ENCODE measurements at places on chromosomes 1 and 21.

DNA sequence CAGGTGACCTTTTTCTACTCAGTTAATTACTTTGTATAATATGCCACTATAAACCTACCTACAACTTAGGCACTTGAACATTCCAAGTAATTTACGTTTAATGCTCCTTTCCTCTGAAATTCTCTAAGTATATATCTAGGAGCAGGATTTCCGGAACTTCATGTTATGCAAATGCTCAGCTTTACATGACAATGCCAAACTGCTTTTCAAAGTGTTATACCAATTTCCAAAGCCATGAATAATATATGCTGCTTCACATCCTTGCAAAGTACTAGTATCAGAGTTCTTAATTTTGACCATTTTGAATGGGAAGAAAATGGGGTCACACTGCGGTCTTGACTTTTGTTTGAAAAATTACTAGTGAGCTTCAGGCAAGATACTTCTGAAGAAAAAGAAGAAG is 5.8 kb upstream of the XCL1 start:
- DNase-seq: no peak

DNA sequence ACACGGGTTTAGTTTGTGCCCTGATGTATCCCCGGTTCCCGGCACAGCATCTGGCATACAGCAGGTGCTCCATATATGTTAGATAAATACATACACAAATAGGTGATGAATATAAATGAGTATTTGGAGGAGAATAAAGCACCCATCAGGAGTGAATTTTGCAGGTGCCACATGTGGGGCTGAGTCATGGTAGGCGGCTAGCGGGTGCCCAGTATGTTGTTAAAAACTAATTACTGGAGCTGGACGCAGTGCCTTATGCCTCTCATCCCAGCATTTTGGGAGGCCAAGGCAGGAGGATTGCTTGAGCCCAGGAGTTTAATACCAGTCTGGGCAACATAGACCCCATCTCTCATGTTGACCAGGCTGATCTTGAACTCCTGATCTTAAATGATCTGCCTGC is 16.7 kb upstream of the WASF2 start:
- no peak for DNase-seq

DNA sequence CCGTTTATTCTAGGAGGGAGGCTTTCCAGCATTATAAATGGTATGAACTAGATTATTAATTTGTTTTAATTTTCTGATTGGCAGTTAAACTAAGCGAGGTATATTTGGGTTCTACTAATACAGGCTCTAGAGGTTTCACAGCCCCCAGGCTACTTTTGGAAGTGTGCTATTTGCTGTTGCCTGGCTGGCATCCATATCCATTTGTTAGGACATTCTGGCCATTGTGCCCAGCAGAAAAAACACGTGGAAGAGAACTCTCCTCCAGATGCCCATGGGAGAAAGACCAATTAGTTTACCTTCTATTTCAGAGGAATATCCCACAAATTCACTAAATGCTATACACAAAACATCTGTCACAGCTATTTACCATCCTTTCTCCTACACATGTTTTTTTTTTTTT is 29.3 kb downstream of the MACO1 start:
- DNase-seq: no peak

DNA sequence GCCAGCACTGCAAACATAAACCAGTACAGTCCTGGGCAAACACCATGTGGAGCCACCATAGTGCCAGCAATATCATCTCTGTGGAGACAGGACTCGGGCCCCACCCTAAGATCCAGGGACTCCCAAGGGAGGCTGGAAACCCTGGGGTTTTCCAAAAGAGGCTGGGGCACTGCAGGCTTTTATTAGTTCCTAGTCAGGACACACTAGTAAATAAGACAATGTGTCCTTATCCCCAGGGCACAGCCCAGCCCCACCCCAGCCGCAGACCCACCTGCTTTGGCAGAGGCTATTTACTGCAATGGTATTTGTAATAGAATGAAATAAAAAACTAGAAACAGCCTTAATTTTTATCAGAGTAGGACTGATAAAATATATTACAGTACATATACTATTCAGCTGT is 486 bp upstream of the GJB3 start:
- no peak for DNase-seq

GRCh38 chr1:51301844-51302162 is 28.6 kb downstream of the TTC39A start:
- no peak for DNase-seq

GRCh38 chr1:9129266-9130041 is 552 bp upstream of the GPR157 start:
- DNase-seq: peak; percentile 63

- no peak for DNase-seq
Measured at GRCh38 chr1:192261476-192261875, 55.3 kb upstream of the RGS21 start.

DNA sequence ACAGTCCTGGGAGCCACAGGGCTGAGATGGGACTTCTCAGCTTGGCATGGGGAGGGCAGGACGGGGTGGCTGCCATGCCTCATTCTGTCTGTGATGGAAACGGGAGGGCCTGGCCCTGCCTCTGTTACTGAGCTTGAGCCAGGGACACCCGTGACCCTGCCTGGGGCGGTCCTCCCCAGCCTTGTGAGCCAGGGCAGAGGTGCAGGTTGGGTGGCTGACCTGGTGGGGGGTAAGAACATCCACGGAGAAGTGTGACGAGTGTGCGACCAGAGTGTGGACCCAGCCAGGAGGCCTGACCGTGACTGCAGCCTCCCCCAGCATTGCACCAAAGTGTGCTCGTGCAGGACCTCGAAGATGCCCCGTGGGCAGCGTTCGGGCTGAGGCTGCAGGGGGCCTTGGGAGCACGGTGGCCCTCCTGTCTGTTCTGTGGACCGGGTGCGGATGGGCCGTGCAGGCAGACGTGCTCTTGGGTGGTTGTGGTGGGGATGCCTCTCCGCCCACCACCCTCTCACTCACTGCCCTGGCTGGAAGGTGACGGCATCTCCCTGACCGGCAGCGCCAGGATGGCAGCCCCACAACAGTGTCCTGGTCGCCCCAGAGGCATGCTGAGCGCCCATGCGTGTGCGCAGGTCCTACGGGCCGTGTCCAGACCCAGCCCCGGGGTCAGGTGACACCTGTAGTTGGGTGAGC is 45.4 kb downstream of the SKI start:
- no peak for DNase-seq

DNA sequence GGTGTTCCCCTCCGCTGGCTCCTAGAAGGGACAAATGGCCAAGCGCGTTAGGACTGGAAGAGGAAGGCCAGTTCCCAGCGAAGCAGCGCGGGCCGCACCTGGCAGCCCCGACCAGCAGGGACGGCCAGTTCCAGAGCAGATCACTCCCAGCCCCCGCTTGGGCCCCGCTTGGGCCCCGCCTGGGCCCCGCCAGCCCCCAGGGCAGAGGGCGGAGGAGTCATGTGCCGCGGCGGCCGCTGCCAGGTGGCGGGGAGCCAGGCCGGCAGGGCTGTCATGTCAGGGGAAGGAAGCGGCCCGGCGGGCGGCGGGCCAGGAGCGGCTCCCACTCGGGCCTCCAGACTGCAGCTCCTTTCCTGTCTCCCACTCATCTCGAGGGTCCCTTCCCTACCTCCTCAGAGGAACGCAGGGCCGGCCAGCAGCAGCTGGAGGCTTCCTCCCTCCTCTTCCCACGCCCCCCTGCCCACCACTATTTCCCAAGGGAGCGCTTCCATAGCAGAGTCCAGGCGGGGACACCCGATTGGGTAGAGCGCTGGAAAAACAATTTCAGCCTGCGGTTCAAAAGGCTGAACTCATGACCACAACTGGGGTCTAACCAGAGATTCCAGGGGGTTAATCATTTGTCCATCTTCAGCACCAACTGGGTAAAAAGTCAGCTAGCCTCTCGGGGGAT is 16.5 kb downstream of the ZNF697 start:
- DNase-seq: peak; percentile 85

DNA sequence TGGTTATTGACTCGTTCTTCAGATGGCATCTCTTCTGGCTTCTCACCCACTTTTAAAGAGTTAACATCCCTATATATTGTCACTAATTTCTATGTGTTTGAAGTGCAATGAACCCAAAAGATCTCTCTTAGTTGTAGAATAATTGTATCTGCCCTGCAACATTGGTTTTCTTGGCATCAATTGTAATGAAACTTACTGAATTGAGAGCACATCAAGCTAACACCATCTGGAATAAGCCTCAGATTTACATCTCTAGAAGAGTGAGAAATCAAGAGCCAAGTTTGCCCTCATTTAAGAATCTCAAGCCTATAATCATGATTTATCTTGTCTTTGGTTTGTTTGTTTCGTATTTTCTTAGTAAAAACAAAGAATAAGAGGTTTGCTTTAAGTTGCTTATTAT is 372.6 kb upstream of the LRRC7 start:
- DNase-seq: no peak

DNA sequence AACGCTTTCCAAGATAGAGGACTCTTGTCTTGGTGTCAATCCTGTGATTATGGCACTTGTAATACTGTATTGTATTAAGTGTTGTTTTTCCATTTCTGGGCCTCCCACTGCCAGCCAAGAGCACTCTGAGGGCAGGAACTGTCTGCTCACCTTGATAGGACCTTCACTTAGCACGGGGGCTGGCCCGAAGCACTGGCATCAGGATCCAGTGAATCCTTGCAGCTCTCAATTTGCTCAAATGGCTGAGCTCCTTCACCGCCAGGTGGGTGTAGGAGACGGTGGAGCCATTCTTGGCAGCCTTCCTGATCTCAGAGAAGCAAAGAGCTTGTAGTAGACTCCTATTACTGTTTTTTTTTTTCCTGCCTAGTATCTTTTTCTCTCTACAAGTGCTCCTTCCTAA is 17.7 kb downstream of the MECR start:
- DNase-seq: no peak

DNA sequence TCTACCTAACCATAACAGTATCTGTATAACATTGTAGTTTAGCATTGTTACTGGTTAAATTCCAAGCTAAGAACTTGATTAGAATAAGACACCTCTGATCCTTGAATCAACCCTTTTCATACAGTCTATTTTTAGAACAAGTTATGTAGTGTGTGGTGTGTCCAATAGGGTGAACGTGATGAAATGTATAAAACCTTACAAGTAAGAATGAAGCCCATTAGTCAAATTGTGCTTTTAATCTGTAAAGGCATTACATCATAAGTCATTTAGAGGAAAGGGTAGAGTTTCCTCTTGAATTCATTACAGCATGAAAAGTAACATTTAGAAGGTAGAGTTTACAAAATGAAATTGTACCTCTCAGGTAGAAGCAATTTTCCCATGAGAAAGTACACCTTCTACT is 479.2 kb downstream of the LTN1 start:
- DNase-seq: no peak

DNA sequence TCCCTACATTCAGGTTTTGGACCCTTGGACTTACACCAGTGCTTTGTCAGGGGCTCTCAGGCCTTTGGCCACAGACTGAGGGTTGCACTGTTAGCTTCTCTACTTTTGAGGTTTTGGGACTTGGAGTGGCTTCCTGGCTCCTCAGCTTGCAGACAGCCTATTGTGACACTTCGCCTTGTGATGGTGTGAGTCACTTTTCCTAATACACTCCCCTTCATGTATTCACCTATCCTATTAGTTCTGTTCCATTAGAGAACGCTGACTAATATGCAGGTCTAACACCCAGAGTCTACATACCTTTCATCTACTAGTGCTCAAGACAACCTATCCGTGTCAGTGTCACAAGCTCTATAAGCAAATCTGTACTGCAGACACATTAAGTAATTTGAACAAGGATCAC is 605.3 kb downstream of the KCNT2 start:
- DNase-seq: peak; percentile 1

DNA sequence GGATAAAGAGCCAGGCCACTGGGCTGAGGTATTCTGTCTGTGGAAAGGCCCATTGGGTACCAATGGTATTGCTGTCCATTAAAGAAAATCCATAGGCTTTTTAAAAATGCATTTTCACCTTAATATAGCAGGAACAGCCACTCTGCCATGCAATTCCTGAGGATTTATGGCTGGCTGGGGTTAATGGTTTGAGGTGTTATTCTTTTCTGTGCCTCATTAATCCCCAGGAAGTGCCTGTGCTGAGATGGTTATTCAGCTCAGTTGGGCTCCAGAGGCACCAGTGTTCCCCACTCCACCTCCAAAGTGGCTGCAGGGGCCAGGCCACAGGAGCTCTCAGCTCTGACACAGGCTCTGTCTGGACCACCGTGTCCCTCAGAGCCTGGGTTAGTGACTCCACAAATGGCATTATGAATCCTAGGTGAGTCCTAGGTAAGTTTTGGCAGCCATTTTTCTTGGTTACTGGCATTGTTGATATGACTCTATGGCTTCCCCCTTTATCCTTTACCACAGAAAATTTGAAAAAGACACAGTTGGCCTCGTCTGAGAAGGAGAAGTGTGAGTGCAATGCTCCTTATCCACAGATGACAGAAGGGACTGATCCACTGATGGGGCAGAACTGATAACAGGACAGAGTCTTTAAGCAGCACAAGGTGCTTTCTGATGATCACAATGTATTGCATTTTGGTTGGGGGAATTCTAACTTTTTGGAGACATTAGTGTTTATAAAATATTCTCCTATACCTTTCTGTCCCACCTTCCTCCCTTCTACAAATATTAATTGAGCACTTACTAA is 2.2 kb upstream of the PAPPA2 start:
- no peak for DNase-seq

DNA sequence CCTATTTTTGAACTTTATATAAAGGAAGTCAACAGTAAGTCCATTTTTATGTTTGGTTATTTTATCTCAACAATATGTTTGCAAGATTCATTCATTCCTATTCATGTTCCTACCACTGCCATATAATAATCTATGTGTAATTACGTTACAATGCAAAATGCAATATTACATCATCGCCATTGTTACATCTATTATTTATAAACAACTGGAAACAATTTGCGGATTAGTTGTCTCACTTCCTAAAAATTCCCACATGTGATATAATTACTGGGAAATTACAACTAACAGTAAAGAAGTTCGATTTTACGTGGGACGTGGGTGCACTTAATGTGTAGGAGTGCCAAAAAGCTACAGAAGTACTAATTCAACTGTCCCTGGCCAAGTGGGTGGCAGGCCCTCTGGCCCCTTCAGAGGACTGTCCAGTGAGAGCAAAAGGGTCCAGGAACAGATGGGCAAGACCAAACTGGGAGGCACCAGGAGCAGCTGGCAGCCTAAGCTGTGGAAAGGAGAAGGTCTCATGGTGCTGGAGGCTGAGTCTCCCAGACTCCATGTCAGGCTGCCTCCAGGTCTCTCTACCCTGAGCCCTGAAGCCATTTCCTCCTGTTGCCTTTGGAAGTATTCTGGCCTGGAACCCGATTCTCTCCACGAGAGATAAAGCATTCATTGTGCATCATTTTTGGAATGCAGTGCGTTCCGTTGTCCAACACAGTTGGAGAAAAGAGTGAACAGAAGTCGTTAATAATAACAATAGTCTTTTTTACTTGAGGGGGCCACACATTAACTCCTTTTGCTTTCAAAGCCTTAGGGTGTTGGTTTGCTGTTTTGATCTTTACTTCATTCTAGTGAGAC is 42.9 kb downstream of the TNNT2 start:
- DNase-seq: peak; percentile 9

- no peak for DNase-seq
Measured at GRCh38 chr21:14657241-14658008, 111.3 kb upstream of the SAMSN1 start.

- no peak for DNase-seq
Measured at GRCh38 chr1:233777566-233777965, 126.9 kb upstream of the SLC35F3 start.

All from EH (cell line).